NCI-H774 (cell line): ENCODE measurements at places on chromosomes 2 and 18.

DNA sequence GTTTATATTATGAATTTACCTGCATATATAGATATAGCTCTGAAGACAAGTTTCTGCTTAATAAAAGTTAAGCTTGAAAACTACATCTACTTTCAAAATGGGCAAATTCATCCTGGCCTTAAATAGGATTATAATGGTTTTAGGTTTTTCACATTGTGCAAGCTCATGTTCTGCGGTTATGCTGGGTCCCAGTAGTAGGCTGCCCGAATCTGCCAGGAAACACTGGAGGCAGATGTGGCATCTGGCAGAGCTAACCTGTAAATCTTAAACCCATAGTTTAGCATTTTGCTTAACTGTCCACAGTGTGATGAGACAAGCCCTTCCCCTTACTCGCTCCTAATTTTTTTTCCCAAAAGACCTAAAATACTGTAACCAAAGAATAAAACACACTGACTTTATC is 234.2 kb downstream of the TCF4 start:
- DNase-seq: no peak

DNA sequence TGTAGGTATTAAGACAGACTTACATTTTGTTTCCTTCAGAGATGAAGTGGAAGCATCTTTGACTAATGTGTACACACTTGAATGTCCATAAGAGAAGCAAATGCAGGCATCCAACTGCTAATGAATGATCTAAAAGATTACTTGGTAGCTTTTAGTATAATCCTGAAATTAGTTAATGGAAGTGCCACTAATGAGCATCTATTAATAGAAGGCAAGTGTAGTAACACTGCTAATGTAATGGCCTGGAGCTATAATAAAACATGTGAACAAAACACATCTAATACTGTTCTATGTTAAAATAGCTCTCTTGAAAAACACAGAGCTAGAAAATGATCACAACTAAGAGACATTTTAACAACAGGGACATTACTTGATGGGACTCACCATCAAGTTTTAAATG is 225.3 kb downstream of the SLC8A1 start:
- no peak for DNase-seq

DNA sequence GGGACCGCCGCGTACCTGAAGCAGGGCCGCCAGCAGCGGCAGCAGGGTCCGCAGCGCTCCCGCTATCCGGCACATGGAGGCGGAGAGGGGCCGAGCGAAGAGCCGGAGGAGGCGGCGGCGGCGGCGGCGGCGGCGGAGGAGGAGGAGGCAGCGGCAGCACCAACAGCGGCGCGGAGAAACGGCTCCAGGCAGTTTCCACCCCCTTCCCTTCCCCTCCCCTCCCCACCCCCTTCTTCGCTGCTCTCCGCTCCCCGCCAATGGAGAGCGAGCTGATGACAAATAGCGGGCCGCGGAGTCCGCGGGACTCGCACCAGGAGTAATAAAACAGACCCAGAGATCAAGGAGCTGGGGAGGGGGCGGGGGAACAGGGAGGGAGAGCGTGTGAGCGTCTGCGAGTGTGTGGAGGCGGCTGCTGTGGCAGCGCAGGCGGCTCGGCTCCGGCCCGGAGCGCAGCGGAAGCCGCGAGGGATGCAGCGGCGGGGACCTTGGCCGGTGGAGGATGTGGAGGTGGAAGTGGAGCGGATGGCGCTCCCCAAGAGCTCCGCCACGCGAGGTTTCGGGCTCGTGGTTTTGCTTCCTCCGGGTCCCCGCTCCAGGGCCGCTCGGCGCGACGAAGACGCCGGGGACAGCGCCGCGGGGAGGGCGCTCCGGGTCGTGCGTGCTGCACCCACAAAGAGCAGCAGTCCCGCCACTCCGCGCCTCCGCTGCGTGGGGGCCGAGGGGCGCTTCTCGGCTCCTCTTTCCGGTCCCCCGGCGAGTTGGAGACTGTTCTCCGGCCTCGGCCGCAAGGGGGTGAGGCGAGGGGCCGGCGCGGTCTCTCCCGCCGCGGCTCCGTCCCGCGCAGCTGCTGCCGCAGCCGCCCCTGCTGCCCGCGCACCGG is at the start of gene CDH2:
CDH2 (minus strand) TSS at position 183 of the 880 bp plus-strand sequence; CDS start at position 75, 108 bp downstream.
- peak; percentile 90 for DNase-seq

DNA sequence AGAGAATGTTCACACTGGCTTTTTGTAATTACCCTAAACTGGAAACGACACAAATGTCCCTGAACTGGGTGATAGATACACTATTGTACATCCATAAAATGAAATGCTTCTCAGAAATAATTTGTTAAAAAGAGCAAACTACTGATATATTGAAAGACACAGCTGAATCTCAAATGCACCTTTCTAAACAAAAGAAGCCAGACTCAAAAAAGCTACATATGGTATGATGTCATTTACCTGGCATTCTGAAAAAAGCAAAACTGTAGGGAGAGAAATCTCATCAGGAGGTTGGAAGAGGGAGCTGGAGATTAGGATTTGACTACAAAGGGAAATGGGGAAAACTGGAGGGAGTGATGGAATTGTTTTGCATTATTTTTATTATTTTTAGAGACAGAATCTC is 12.0 kb downstream of the SLC38A11 start:
- DNase-seq: no peak

DNA sequence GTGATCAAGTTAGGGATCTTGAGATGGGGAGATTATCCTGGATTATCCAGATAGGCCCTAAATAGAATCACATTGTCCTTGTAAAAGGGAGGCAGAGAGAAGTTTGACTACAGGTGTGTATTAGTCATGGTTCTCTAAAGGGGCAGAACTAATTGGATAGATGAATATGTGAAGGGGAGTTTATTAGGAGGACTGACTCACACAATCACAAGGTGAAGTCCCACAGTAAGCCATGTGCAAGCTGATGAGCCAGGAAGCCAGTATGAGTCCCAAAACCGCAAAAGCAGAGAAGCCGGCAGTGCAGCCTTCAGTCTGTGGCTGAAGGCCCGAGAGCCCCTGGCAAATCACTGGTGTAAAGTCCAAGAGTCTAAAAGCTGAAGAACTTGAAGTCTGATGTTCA is 275.8 kb downstream of the KCNS3 start:
- no peak for DNase-seq

GRCh38 chr2:127404466-127405254 is 13.6 kb upstream of the PROC start:
- no peak for DNase-seq

- no peak for DNase-seq
Observed at GRCh38 chr18:57469884-57470283, 34.7 kb downstream of the ONECUT2 start.

DNA sequence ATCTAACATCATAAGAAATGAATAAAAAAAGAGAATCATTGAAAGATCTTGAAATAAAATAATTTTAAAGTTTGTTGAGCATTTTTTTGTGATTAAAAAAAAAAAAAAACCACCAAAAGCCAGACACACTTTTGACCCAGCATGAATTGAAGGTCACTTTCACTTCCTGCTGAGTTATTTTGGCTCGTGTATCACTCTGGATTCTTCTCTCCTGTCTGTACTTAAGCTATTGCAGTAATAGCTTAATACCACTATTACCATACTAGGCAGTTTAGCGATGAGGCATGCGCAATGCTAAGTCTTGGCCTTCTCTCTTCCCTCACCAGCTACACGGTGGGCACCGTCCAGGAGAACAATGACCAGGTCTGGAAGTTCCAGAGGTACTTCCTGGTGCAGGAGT is 54.5 kb upstream of the SPP2 start:
- DNase-seq: no peak

DNA sequence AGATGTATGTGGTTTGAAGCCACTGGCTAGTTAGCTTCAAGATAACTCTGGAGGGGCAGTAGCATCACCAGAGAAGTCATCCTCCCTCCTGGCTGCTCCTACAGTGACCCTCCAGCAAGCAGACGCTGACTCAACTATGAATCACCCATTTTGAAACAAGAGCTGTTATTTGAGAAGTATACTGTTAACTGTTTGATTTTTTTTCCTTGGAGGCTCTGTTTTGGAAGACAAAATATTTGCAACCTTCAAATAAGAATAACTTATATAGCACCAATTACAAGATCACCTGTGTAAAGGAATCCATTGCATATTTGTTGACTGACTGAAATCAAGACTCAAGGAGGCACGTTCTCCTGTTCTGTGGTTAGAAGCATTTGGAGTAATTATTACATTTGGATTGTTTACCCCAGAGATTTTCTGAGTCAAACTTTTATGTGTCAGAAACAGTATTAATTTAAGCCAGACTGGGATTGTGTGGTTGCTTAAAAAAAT is 313.8 kb downstream of the MTX2 start:
- no peak for DNase-seq

- DNase-seq: no peak
Observed at GRCh38 chr2:84807063-84807485, 73.8 kb downstream of the TRABD2A start.

- no peak for DNase-seq
Observed at GRCh38 chr2:55391615-55392242, 27.9 kb downstream of the CCDC88A start.

GRCh38 chr2:9918275-9918674 is 33.2 kb upstream of the GRHL1 start:
- DNase-seq: no peak

DNA sequence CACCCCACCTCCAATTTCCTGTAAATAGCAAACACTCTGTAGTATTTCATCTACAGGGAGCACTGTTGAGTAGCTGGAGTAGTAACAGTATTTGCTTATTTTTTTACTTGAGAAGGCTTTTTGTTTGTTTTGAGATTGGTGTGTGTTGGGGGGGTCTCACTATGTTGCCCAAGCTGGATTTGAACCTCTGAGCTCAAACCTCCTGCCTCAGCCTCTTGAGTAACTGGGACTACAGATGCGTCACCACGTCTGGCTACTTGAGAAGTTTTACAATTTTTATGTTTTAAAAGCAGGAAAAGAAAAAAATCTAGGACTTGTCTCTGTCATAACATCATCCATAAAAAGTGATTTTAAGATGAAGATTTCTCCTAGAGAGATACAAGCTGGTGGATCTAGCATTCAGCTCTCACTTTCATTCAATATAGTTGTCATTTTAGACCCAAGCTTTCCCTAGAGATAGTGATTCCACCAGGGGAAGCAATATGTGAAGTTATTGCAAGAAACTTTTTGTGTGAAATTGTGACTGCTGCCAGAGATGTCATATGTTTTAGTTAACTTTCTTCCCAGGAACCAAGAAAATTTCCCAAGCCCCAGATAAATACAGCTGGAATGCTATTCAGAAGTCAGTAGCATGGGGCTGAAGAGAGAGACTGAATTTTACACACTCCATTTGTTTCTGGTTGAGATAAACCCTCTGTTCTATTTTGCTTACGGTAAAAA is 60.2 kb upstream of the MAP4K3 start:
- no peak for DNase-seq

GRCh38 chr2:2876331-2877221 is 501.0 kb downstream of the EIPR1 start:
- DNase-seq: no peak

GRCh38 chr2:83224591-83225200 is 1234.4 kb downstream of the SUCLG1 start:
- no peak for DNase-seq

- DNase-seq: no peak
Observed at GRCh38 chr2:177727577-177728398, 335.2 kb downstream of the AGPS start.

DNA sequence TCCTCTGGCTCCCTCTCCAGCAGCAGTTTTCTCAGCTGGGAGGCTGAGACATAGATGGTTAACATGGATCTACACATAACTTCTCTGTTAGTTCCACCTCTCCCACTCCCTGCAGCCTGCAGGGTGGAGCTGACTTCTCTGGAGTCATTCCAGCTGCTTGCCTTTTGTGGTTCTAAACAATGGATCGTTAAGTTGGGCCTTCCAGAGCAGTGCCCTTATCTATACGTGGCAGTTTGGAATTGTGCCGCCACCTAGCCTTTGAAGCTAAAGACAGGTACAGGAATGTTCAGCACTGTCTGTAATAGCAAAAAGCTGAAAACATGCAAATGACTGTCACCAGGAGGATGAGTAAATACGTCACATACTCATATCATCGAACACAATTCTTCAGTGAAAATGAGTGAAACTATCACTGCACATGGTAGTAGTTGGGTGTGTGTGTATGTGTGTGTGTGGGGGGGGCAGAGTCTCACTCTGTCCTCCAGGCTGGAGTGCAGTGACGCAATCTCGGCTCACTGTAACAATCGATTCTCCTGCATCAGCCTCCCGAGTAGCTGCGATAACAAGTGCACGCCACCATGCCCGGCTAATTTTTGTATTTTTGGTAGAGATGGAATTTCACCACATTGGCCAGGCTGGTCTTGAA is 50.3 kb downstream of the SH2D6 start:
- no peak for DNase-seq
